ENCODE measurements at places on chromosomes 1 and 21.
A peak's percentile ranks its signal among the peaks of the same experiment; 100 is the strongest.

GRCh38 chr1:160904783-160905616 is 20.0 kb upstream of the ITLN1 start:
- no peak for DNase-seq

- no peak for DNase-seq
These were observed 1.6 kb downstream of the PHF13 start for GRCh38 chr1:6614929-6615785.

- DNase-seq = no peak
These were observed 508.6 kb downstream of the PTPRU start for GRCh38 chr1:29744684-29745490.

DNA sequence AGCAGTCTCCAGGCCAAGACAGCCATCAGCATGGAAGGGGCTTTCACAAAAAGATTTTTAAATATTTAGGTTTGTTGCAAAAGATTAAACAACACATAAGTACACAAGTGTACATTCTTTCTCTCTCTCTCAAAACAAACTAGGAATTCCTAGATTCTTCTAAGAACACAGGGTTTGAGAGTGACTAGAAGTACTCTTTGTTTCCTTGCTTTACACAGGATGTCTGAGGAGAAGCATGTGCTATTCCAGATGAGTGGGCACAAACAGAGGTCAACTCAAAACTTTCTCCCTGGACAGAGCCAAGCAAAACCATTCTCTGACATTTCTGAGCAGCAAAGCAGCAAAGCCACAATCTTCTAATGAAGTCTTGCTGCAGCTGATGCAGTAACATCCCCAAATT is 210.6 kb upstream of the HOOK1 start:
- DNase-seq = no peak

- DNase-seq = no peak
These were observed 15.4 kb upstream of the TSPAN1 start for GRCh38 chr1:46159516-46159915.

- no peak for DNase-seq
These were observed 13.1 kb downstream of the CDCA8 start for GRCh38 chr1:37705399-37705798.

- no peak for DNase-seq
These were observed 36.8 kb downstream of the FBXO42 start for GRCh38 chr1:16315437-16315836.

- no peak for DNase-seq
These were observed 96.5 kb upstream of the CD34 start for GRCh38 chr1:208007319-208007937.

GRCh38 chr1:31977385-31978131 is 36.1 kb upstream of the KHDRBS1 start:
- DNase-seq = peak; percentile 20

DNA sequence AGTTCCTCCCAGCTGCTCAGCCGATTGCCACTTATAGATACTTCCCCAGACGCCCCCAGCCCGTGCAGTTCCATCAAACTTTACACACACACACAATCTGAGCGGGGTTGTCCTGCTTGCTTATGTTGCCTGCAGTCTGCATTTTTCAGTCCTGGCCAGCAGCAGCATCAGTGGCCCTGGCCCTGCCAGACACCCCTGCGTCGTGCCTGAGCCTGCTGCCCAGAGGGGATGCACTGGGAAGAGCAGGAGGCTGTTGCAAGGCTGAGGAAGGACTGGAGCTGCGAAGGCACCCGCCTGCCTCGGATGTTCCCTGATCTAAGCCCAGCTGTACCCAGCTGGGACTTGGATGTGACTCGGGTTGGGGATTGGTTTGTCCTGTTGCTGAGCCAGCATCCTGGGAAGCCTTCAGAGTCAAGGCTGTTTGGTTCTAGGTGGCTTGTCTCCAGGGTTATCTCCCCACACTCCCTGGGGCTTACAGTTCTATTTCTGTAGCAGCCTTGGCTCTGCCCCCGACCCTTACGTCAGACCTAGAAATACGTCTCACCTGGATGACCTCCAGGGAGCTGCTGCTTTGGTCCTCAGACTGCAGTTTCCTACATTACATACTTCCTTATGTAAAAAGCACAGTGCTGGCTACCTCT is 42.3 kb downstream of the MAN1C1 start:
- DNase-seq = no peak

DNA sequence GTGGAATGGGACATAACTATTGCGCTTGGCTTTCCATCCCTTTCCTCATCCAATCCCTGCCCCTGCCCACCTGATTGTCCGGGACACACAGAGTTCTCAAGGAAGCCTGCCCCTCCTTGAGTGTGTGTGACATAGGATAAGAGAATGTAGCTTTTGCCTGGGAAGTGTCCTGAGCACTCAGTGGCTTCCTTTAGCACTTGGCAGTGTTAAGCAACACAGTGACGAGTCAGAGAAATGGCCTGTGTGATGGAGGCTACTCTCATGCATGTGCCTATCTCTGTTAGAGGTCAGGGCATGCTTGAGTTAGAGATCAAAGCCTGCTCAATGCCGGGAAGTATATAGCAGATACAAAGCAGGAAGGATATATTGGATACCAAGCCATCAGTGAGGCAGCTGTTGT is 289.5 kb downstream of the SIPA1L2 start:
- no peak for DNase-seq

DNA sequence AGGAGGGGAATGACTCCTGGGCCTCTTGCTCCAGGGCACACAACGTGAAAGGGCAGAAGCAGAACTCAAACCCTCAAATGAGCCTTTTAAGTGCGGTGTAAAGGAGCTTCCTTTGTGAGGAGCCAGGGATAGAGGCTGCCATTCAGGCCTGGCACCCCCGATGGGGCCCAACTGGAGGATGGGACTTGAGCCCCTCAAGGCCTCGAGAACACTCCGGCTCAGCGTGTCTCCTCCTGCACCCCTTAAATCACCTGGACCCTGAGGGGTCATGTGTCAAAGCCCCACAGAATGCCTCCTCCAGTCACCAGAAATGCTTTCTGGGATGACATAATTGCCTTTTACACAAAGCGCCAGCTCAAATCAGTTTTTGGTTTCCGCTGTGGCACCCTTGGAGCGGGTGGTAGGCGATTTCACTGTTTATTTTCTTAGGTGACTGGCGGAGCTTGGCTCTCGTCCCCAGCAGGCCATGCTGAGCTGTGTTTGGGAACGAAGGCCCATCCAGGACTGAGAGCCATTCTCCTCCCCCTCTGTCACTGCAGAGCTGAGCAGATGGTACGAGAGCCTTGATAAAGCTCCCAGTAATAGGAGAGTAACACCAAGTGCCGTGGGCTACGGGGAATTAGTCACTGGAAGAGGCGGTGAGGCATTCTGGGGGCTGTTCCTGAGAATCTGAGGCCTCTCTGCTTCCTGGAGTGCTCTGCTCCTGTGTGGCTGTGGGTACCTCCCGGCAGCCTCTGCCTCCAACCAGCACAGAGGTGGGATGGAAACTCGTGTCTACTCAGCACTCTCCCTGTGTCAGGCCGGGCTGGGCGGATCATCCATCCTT is 163.0 kb downstream of the GRIK3 start:
- no peak for DNase-seq

DNA sequence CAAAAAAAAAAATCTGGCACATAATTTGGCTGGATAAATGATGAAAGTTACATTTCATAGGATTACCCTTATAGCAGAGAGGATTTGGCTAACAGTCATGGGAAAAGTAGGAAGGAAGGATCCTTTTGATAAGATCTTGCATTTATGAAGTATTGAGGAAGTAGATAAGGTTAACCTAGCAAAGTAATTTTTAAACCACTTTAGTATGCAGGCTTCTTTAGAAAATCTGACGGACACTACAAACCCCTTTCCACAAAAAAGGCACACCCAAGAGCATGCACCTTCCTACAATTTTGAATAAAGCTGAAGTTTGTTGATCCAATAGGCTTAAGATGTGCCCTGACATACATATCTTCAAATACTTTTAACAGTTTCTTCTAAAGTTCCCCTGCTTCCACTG is 275.2 kb downstream of the GRIK1 start:
- DNase-seq = no peak

DNA sequence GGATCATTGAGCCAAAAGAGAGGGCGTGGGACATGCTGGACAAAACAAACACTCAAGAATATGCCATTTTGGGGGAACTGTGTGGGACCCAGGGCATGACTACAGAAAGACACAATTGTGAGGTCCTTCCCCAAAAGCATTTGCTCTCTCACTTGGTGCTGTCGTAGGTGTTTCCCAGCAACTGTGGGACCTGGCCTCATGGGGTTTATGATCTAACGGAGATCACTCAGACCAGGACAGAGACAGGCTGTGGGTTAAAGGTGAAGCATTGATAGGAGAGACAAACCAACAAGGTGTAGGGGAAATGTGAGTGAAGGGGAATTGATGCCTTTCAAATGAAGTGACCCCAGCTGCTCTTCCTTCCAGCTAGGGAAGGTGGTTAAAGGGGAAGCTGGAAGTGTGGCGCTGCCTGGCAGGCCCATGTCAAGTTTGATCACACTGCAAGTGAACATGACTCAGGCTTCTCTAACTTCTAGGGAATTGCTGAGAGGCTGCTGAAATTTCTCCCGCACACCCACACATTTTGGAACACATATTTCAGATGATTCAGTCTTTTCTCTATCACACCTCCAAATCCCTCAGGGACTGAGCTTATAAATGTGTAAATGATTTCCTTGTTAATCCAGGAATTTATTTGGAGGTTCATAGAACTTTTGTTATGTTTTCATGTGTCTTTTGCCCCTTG is 30.2 kb downstream of the TRAF5 start:
- no peak for DNase-seq
